ENCODE measurements at places on chromosomes 3 and 15.
A peak's percentile ranks its signal among the peaks of the same experiment; 100 is the strongest.

DNA sequence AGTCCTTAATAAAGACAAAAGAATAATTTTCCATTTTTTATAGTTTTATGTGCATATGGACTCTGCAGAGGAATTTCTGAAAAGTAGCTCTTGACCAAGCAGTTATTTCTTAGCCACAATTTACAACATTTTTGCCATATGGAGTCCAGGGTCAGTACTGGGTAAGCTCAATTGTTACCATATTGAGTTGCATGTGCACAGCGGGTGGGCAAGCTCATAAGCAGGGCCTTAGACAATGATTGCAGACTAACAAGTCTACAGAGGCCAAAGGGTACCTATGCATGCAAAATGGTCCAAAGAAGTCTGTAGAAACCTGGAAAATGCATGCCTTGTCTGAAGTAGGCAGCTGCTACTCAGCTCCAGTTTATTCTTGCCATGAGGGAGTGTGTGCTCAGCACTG, 19.0 kb upstream of the ARHGEF26 start:
- no peak for DNase-seq

- DNase-seq, result no peak
Measured at GRCh38 chr3:9408546-9408945, 11.1 kb downstream of the SETD5 start.

DNA sequence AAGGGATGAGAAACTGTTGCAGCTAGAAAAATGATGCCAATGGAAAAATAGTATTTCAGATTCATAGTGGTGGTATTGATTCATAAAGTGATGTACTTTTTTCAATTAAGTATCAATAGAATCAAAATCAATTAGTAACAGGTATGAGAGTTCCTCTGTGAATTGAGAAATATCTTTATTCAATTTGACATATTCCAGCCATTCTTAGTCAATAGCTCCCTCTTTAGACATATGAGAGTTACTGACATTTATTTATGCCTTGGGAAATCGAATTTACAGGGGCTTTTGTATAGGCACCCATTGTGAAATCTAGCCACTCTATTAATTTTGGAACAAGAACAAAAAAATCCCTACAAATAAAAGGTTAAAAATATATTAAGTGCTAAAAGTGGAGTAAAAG, 386.9 kb upstream of the CNTN3 start:
- DNase-seq, result no peak

- no peak for DNase-seq
Measured at GRCh38 chr3:43769885-43770425, 79.2 kb downstream of the ABHD5 start.

DNA sequence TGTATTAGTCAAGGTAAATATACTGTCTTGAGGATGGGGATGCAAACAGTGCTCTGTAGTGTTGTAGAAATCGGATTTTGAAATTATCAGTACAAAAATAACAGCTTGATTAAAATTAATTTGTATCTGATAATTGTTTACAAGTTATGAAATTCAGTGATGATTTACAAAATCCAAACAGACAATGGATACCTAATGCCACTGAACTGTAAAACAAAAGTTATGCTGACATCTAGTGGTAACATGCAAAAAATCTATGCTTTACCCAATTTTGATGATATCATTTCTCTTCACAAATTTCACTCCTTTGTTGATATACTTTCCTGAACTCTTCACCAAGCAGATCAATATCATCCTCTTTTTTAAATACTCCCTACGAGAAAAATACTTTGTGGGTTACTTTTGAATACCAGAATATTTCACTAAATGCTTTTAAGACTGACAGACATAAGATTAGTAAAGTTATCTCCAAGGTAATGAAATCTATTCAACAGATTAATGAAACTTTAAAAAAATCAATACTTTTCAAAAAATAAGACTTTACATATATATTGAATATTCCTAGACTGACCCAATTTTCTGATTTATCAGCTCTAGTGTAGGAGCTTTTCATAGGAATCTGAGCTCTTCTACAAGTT, 36.0 kb downstream of the MNS1 start:
- peak; percentile 2 for DNase-seq

- DNase-seq, result no peak
Measured at GRCh38 chr3:53956586-53956985, 64.9 kb upstream of the SELENOK start.

DNA sequence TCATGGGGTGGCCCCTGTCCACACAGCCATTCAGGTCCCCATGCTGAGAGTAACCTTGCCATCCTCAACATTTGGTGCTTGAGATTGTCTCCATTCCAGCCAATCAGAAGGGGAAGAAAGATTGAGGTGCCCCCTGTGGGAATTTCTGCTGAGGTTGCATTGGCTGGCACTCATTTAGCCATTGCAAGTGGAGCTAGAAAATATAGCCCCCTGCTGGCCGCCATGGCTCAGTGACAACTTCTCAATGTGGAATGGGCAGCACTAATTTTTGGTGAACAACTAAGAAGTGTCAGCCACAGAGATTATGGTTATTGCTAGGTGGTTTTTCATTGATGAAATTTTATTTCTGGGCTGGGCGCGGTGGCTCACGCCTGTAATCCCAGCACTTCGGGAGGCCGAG, 22.0 kb downstream of the COL6A6 start:
- no peak for DNase-seq

GRCh38 chr3:143859465-143860203, 11.4 kb upstream of the SLC9A9 start:
- DNase-seq, result no peak

DNA sequence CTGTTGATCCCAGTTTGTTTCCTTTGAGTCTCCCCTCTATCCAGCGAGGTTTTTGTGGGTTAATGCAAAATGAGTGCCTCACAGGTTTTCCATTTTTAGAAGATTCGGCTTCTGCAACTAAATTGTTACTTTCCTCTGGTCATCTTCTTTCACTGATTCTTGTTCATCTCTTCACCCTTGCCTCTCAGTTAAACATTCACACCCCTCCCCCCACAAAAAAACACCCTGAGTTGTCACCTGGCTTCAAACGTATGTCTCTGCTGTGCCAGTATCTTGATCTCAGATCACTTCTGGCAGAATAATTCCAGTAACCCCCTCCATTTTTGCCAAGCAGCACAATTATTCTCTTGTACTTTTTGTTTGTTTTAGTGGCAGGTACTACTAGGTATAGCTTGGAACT, 12.3 kb upstream of the CLDN16 start:
- DNase-seq, result no peak

DNA sequence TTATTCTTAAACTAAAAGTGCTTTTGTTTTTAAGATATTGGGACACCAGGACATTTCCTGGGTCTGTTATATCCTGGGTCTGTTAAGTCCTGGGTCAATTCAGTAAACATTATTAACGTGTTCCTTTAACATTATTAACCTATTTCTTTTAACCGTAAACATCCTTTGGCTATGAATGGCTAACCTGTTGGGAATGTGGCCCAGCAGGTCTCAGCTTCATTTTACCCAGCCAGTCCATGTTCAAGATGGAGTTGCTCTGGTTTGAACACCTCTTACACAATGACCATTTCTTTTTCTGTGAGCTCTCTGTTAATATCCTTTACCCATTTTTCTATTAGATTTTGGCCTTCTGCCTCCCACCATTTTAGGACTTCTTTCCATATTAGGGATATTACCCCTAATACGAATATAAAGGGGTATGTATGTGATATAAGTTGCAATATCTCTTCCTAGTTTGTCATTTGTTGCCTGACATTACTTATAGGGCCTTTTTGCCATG, 88.9 kb upstream of the NEDD4 start:
- DNase-seq, result no peak

GRCh38 chr3:43953380-43953779, 262.6 kb downstream of the ABHD5 start:
- DNase-seq, result no peak
